ENCODE measurements at places on chromosomes 6 and 20. TPM values are rescaled to one million over a fixed set of nuclear protein-coding genes. Genes with fewer than 3 reads are reported as not detected.

GRCh38 chr20:49471397-49471796 lies 11.1 kb downstream of the KCNB1 start:
- ATAC-seq: no peak

DNA sequence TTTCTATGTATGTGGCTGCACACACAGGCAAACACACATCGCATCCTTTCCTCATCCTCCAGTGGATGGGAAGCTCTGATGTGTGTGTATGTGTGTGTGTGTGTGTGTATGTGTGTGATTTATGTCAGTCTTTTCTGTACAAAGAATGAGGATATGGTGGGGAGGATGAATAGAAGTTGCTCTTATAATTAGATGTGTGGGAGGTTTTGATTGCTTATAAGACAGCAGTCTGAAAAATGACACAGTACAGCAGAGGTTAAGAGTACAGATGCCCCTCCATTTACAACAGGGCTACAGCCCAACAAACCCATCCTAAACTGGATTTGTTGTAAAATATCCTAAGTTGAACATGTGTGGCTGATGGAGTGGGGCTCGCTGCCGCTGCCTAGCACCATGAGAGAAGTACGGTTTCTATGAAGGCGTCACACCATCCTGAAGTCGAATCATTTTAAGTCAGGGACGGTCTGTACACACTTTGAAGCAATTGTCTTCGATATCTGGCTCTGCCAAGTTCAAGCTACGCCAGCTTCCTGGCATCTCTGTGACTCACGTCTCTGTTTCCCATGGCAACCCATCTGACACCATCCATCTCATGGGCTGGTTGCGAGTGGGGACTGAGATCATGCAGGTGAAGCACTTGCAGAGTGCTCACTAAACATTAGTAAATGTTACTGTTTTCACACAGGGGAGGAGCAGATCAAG lies 252.6 kb downstream of the MYLK4 start:
- ATAC-seq: no peak

DNA sequence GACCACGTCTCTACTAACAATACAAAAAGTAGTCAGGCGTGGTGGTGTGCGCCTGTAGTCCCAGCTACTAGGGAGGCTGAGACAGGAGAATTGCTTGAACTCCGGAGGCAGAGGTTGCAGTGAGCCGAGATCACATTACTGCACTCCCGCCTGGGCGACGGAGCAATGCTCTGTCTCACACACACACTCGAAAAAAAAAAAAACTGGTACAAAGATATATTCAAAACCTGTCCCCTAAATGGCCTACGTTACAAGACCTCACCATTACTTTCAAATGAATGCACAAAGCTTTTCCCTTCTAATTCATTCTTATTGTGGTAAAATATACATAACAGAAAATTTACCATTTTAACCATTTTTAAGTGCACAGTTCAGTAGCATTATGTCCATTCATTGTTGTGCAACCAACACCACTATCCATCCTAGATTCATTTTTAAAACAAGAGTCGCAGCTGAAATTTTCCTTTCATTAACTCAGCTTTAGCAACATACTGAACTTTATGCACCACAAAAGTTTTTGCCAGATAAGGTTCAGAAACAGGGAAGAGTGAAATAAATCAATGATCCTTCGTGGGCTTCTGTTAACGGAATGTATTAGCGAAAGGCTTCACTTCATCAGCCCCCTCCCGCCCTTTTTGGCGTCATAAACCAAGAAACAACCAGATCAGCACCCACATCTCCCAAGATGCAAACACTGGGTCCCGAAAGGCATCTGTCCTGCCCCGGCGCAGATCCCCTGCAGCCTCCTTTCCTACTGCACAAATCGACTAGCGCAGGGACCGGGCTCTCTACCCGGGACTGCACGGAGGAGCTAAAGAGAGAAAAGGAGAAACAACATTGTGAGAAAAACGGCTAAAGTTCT lies 825 bp upstream of the FAM135A start:
- ATAC-seq: peak; percentile 54

- peak; percentile 91 for ATAC-seq
Measured at GRCh38 chr20:50144362-50144761, 9.2 kb downstream of the PEDS1 start.

DNA sequence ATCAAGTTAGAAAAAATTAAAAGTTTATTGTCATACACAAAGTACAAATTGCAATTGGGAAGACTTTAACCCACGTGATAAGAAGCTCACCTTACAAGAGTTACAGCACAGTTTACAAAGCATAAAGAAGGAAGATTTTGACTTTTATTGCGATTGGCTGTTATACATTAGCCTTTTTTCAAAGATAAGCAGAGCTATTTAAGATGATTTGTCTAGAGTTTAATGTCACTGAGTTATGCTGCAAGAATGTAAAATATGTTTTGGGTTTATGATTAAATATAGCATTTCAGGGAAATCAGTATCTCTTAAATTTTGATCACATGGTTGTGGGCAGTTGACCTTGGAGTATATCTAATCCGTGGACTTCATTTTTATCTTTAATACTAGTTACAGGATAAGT lies 664.2 kb upstream of the PTCHD4 start:
- ATAC-seq: no peak

GRCh38 chr6:12096342-12096741 lies 84.2 kb downstream of the HIVEP1 start:
- no peak for ATAC-seq

- no peak for ATAC-seq
Measured at GRCh38 chr6:165616116-165616515, 46.9 kb downstream of the PDE10A start.

GRCh38 chr6:33000055-33000454 lies 9.3 kb downstream of the HLA-DOA start:
- no peak for ATAC-seq

GRCh38 chr20:36261389-36262105 lies 25.3 kb downstream of the AAR2 start:
- no peak for ATAC-seq

GRCh38 chr6:129661536-129662405 lies 48.2 kb downstream of the ARHGAP18 start:
- no peak for ATAC-seq

DNA sequence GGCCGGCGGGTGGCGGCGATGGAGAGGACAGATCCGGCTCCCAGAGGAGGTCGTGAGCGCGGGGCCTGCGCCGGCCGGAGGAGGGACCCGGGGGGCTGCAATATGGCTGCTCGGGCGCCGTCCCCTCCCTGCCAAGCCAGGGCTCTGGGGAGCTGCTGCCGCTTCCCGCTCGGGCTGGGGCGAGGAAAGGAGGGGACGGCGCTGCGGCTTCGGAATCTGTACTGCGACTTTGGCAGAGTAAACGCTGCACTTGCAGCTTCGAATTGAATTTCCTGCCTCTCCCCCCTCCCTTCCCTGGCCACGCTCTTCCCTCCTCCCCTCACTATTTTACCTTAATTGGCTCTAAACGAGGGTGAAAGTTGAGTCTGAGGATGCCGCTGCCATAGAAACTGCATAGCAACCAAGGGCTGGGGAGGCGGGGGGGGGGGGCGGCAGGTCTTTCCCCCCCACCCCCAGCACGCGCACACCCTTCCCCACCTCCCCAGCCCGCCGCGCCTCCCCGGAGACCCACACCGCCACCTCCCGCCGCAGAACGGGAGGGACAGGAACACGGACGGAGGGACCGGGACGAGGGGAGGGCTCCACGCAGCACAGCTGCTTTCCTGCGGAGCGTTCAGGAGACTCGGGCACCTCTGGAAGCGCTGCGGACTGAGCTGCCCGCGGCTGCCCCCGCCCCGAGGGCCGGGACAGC lies 93.9 kb downstream of the RNASET2 start:
- ATAC-seq: peak; percentile 67

- ATAC-seq: no peak
Measured at GRCh38 chr20:10853176-10853575, 179.4 kb upstream of the JAG1 start.

DNA sequence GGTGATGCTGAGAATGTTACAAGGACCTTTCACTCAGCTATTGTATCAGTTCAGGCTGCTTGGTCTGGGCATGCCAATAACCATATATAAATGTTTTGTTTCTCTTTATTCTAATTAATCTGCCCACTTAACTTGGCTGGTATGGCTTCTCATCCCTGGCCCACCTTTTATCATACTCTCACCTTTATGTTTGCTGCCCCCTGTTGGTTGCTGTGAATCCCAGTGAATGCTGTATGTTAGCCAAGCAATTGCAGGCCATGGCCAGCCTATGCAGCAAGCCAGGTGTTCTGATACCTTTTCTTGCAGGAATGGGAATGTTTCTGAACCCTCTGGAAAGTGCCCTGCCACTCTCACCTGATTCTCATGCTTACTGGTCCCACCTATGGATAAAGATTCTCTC lies 54.6 kb downstream of the PCSK2 start:
- no peak for ATAC-seq

- ATAC-seq: peak; percentile 16
Measured at GRCh38 chr20:38034108-38034649, 633 bp downstream of the RPRD1B start.

DNA sequence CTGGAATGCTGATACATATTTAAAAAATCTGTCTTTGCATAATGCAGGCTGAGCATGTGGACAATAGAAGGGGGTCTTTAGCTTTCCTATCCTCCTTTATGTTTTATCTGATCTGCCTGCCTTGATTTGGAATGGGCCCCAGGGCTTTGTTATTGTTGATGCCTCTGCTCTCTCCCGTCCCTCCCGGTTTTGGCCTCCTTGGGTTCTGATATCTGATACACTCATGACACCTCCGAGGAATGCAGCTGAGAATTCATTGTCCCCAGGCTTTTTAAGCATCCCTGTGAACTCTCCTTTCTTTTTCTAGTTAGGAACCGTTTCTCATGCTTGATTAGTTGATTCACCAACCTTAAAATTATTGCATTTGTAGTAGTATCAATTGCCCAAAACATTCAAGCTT lies 185.5 kb upstream of the RALGAPA2 start:
- ATAC-seq: no peak

DNA sequence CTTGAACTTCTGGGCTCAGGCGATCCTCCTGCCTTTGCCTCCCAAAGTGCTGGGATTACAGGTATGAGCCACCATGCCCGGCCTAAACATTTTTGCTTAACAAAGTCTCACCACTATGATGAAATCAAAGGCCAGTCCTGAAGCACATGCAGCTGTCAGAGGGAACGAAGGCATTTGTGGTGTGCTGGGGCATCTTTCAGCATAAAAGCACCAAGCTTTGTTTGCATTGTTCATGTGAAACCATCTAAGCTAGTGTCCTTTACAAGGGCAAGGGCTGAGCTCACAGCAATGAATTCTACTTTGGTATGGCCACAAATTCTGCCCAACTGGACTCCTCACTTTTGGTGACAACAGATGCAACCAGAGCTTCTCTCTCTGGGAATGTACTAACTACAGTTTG lies 66.8 kb downstream of the ZFP64 start:
- ATAC-seq: no peak

GRCh38 chr20:37915800-37916570 lies 13.1 kb downstream of the VSTM2L start:
- no peak for ATAC-seq

GRCh38 chr20:59708326-59708725 lies 104.0 kb downstream of the PHACTR3 start:
- no peak for ATAC-seq

- no peak for ATAC-seq
Measured at GRCh38 chr6:152457949-152458624, 179.1 kb downstream of the SYNE1 start.

DNA sequence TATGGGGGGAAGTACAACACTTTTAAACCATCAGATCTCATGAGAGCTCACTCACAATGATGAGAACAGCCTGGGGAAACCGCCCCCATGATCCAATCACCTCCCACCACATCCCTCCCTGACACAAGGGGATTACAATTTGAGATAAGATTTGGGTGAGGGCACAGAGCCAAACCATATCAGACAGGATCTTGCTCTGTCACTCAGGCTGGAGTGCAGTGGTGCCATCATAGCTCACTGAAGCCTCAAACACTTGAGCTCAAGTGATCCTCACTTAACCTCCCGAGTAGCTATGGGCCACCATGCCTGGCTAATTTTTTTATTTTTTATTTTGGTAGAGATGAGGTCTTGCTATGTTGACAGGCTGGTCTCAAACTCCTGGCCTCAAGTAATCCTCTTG lies 5.1 kb upstream of the IYD start:
- no peak for ATAC-seq

DNA sequence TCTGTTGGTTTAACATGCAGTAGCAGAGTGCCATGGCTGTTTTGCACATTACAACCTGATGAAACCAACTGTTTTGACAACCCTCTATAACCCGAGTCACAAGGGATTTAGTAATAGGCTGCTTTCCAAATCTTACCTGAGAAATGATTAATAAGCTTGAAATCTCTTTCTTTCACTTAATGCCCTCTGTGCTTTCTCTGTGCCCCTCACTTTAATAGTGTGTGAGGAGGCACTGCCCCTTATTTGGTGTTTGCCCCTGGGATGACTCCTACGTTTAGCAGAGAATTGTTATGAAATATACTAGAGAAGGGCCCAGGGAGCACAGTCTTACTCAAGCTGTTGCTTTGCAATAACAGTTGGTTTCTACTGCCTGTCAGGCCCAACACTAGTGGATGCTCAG lies 31.0 kb upstream of the PTCHD4 start:
- ATAC-seq: no peak

GRCh38 chr6:47700596-47700995 lies 2.2 kb downstream of the ADGRF4 start:
- ATAC-seq: no peak

GRCh38 chr6:82419859-82420258 lies 56.2 kb downstream of the TPBG start:
- no peak for ATAC-seq

DNA sequence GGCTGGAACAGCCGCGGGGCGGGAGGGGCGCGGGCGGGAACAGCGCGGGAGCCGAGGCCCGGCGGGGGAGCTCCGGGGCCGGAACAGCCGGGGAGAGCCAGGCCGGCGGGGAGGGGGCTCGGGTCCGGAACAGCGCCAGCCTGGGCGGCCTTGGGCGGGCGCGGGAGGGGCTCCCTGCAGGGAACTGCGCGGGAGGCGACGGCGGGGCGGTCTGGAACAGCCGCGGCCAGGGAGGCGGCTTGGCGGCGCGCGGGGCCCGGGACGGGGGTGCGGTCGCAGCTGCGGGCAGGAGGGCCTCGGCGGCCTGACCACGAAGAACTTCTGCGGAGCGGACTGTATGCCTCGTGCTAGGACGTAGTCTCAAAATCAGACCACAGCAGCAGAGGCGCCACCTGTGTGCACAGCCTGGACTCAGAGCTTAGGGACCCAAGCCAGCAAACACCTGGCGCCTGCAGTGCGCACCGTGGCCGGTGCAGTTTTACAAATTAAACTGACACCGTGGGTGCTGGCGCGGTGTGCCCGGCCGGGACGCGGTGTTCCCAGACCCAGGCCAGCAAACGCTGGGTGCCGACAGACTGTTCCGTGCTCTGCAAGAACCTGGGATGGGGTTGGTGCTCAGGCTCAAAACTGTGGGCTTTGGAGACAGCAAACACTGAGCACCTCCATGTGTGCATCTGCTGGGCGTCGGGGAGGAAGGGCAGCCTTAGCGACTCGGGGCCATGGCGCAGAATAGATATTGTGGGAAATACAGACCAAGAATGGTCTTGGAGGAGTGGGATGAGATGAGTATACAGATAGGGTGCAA lies 572 bp downstream of the ZNF341 start:
- peak; percentile 86 for ATAC-seq

The TBX18 gene
- total RNA-seq: 3.6 TPM

The FILIP1 gene
- 57.6 TPM for total RNA-seq

The PSORS1C2 gene
- total RNA-seq: not detected

The TOMM34 gene
- total RNA-seq: 16.5 TPM

The EPPIN gene
- not detected for total RNA-seq

The SLC16A10 gene
- 4.7 TPM for total RNA-seq

The ZKSCAN4 gene
- 5.8 TPM for total RNA-seq

The KCNB1 gene
- 44.1 TPM for total RNA-seq

The TP53TG5 gene
- not detected for total RNA-seq

The SASH1 gene
- 48.9 TPM for total RNA-seq

The BTNL2 gene
- total RNA-seq: not detected
